ENCODE measurements at places on chromosomes 16 and 17.

- no peak for DNase-seq
Observed at GRCh38 chr16:84885342-84885910, 65.6 kb downstream of the CRISPLD2 start.

DNA sequence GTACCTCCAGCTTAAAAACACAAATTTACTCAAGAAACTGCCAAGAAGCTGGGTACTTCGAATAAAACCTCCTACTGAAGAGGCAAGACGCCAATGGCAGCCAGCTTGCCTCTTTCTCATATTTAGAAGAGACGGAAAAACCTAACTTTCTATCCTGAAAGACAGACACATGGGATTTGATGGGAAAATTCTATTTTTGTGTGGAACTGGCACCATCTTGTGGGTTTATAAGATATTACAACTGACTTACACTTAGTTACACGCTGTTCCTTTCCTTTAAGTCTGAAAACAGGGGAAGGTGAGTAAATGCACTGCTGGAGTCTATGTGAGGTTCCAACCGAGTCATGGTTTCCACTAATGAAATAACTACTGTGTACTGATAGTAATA is 10.3 kb downstream of the ZNF18 start:
- DNase-seq, result no peak

DNA sequence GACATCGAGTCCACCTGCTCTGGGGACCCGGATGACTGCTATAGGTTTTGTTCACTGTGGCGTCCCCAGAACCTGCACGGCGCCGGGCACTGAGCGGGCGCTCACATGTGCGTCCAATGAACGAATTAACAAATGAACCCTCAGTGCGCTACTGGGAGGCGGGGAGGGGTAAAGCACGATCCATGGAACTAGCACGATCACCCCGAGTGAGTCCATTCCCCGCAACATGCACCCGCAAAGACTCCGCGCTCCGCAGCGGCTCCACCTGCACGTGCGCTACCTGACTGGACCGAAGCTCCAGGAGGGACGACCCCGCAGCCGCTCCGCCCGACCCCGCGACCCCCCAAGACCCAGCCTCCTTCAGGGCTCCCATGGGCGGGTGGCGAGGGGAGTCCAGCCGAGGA is 491 bp downstream of the TRAP1 start:
- peak; percentile 8 for DNase-seq

GRCh38 chr16:68417711-68418301 is 30.5 kb downstream of the SMPD3 start:
- DNase-seq, result no peak

DNA sequence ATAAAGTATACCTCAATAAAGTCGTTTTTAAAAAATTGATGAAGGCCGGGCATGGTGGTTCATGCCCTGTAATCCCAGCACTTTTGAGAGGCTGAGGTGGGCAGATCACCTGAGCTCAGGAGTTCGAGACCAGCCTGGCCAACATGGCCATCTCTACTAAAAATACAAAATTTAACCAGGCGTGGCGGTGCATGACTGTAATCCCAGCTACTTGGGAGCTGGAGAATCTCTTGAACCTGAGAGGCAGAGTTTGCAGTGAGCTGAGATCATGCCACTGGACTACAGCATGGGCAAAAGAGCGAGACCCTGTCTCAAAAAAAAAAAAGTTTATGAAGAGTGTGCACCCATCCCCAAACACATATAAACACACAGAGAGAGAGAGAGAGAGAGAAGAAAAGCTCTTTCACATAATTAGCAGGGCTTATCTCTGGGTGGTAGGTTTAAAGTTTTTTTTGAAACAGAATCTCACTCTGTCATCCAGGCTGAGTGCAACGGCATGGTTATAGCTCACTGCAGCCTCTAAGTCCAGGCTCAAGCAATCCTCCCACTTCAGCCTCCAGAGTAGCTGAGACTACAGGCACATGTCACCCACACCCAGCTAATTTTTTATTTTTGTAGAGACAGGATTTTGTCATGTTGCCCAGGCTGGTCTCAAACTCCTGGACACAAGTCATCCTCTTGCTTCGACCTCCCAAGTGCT is 3.0 kb downstream of the SREBF1 start:
- DNase-seq, result no peak

GRCh38 chr17:76492123-76492988 is 8.9 kb downstream of the RHBDF2 start:
- DNase-seq, result no peak

DNA sequence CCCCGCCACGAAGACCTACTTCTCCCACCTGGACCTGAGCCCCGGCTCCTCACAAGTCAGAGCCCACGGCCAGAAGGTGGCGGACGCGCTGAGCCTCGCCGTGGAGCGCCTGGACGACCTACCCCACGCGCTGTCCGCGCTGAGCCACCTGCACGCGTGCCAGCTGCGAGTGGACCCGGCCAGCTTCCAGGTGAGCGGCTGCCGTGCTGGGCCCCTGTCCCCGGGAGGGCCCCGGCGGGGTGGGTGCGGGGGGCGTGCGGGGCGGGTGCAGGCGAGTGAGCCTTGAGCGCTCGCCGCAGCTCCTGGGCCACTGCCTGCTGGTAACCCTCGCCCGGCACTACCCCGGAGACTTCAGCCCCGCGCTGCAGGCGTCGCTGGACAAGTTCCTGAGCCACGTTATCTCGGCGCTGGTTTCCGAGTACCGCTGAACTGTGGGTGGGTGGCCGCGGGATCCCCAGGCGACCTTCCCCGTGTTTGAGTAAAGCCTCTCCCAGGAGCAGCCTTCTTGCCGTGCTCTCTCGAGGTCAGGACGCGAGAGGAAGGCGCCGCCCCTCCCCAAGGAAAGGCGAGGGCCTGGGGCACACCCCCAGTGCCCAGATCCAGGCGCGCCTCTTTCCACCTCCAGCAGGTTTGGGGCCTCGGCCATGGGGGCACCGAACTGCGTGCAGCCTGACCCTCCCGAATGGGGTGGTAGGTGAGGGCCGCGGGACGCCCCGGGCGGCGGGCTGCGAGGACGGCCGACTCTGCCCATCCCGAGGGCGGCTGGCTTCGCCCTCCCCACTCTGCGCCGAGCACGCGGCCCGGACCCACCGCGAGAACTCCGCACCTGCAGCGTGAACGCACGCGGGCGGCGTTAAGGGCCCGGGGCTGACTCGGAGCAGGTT is 664 bp downstream of the HBQ1 start:
- DNase-seq, result peak; percentile 40

All from AML-193 (cell line).